ENCODE measurements at places on chromosomes 4 and X.

GRCh38 chrX:18351784-18352183, 2.7 kb downstream of the SCML2 start:
- no peak for DNase-seq

DNA sequence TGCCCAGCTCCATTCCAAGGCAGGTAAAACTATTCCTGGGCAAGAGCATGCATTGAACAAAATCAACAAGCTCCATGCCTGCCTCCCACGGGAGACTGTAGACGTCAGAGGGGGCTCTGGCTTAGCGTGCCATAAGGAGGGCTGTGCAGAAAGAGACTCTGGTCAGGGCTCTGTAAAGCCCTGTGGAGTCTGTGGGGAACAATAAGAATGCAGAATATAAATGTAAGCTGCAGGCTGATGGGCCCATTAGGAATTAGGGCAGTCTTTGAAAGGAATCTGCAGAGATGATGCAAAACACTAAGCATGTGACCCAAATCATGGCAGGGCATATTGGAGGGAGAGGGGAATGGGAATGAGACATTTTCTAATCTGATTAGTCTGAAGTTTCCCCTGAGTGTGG, 170.3 kb downstream of the EFHC2 start:
- no peak for DNase-seq

DNA sequence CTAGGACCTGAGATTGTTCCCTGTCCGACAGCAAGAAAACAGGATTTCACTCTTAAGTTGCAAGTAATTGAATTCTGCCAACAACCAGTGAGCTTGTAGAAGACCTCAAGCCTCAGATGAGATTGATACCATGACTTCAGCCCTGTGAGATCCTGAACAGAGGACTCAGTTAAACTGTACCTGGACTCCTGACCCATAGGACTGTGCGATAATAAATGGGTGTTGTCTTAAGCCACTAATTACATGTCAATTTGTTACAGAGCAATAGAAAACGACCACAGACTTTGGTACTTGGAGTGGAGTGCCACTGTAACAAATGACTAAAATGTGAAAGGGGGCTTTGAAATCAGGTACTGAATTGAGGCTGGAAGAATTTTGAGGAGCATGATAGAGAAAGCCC, 12.0 kb downstream of the PBDC1 start:
- no peak for DNase-seq

DNA sequence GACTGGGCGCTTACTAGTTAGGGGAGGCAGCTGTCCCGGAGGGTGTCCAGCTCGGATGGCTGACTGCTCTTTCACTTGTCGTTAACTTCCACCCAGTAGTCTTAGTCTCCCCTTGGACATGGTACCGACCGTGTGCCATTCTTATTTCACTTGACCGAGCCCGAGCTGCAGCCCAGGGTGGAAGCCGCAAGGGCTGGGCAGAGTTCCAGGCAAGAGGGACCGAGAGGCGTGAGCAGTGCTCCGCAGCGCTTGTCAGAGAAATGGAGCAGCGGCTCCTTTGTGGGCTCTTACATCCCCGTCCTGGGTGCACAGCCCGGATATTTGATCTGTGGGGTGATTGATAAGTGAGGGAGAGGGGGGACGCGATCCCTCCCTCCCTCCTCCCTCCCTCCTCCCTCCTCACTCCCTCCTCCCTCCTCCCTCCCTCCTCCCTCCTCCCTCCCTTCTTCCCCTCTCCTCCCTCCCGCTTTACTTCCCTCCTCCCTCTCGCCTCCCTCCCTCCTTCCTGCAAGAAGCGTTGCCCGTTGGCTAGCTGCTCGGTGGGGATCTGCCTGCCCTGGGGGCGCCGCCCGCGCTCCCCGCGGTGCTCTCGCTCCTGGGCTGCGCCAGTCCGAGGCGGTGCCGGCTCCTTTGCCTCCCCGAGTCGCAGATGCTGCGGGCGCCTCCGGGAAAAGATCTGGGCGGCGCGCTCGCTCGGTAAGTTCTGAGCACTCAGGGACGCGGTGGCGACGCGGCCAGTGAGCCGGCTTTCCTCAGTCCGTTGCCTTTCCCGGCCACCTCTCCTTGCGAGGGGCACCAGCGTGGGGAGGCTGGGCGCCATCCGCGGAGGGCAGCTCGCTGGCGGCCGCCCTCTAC, at the start of gene SLITRK2:
Gene SLITRK2 (plus strand): TSS at position 499 of the 855 bp plus-strand sequence. CDS start 4,597 bp downstream, outside the sequence.
- no peak for DNase-seq

DNA sequence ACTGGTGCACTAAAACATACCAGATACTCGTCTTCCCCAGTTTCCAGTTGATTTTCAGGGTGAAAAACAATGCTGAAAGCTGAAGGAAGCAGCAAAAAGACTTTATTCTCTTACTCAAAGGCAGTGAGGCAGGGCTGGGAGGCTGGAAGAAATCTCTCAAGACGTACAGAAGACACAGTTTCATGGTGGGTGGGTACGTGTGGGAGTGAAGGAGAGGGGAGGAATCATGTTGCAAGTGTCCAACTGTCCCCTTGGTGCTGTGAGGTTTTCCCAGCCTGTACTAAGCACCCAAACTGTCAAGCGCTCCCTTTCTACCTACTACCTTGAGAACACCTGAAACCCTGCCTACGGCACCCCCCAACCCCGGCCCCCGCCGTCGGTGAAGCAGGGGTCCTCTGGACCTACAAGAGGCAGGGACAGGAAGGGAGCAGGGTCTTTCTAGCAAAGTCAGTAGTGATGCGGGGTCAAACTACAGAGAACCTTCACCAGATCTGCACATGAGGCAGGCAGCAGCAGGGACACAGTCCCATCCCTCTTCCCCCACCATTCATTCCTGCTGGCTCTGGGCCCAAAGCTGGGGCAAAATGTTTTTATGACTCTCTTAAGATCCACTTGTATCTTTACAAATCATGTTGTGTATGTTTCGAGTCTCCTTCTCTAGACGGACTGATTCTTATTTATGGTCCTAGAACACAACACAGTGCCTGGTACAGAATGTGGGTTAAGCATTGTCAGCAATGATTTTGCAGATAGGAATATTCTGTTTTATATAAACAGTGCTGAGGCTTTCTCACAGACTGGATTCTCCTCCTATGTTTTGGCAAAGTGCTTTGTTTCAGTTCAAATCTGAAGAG, 2.4 kb upstream of the SETD7 start:
- no peak for DNase-seq

DNA sequence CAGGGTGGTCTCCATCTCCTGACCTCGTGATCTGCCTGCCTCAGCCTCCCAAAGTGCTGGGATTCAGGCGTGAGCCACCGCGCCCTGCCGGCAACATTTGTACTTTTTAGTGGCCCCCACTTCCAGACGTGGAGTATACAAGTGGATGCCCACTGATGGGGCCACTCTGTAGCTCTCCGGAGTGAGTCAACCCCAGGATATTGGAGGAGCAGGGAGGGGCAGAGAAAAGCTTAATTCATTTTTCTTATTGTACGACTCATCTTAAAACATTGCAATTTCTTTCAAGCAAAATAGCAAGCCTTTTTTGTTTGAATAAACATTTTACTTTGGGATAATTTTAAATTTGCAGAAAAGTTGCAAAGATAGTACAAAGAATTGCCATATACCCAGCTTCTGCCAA, 34.6 kb downstream of the FAM9C start:
- DNase-seq: no peak
